ENCODE measurements at places on chromosomes 16 and 17.

- no peak for DNase-seq
These were observed 8.8 kb downstream of the TBX2 start for GRCh38 chr17:61408151-61409041.

- peak; percentile 70 for DNase-seq
These were observed 26.2 kb downstream of the ANKRD40 start for GRCh38 chr17:50681263-50682200.

GRCh38 chr17:44979426-44979995 lies 11.4 kb upstream of the C1QL1 start:
- peak; percentile 44 for DNase-seq

DNA sequence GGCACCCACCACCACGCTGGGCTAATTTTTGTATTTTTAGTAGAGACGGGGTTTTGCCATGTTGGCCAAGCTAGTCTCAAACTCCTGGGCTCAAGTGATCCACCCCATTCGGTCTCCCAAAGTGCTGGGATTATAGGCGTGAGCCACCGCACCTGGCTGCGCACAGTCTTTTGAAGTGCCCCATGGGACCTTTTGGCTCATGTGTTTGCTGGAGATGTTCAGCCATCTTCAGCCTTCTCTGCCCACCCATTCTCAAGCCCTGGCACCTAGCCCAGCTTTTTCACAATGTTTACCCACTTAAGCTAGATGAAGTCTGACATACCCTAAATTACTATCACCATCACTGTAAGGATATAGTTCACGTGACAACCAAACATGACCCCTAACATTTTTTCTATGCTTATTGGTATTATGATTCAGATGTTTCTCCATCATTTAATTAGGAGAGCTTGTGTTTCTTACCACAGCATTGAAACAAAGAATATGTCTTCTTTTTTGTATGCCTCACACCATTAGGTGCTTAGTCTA lies 32.3 kb downstream of the PECAM1 start:
- DNase-seq: peak; percentile 74

- DNase-seq: no peak
These were observed 2.9 kb downstream of the IRF8 start for GRCh38 chr16:85901773-85902365.

DNA sequence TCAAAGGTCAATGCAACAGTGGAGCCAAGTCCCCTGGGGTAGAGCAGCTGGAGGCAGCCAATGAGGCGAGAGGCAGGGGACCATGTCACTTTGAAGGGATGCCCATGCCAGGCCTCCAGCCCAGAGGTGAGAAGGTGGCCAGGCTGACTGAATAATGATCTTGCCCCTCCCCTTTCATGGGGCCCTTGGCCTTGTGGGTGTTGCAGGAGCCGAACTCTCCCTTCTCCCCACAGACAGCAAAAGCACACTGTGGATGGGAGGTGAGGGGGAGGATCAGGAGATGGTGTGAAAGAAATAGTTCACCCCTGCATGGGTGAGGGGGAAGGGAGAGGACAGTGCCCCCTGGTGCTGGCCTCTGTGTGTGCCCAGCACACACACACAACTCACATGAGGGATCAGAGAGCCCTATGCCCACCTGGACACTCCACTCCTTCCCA lies 15.8 kb upstream of the TBX21 start:
- DNase-seq: no peak

DNA sequence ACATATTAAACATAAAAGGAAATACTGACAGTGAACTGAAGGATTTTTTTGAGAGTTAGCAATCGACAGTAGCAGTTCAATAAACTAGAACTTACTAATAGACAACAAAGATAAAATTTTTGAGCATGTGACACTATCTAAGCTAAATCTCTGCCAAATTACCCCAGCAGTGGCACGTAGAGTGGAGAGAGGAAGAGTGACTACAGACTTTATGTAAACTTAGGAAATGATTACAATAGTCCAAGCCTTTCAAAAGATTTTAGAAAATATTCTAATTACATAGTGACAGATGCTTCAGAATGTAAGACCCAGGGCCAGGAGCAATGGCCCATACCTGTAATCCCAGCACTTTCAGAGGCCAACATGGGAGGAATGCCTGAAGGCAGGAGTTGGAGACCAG lies 52.4 kb downstream of the CFDP1 start:
- DNase-seq: no peak

GRCh38 chr17:28982131-28982793 lies 23.6 kb downstream of the SEZ6 start:
- no peak for DNase-seq

DNA sequence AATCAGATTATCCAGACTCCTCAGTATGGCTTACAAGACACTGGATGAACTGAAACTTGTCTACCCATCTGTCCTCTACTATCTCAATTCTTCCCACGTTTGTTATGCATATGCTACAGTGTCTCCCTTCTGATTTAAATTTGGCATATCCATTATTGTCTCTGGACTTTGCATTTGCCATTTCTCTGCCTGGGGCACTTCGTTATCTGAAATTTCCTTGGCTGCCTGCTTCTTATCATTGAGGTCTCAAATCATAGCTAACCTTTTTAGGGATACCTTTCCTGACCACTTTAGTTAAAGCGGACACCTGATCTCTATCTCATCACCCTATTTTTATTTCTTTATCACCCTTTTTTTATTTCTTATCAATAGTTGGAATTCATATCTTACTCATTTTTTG lies 853.4 kb downstream of the KCNJ2 start:
- no peak for DNase-seq

GRCh38 chr16:20683812-20684211 lies 13.7 kb downstream of the ACSM1 start:
- no peak for DNase-seq

GRCh38 chr17:39057701-39058206 lies 90.6 kb upstream of the FBXO47 start:
- DNase-seq: peak; percentile 15

DNA sequence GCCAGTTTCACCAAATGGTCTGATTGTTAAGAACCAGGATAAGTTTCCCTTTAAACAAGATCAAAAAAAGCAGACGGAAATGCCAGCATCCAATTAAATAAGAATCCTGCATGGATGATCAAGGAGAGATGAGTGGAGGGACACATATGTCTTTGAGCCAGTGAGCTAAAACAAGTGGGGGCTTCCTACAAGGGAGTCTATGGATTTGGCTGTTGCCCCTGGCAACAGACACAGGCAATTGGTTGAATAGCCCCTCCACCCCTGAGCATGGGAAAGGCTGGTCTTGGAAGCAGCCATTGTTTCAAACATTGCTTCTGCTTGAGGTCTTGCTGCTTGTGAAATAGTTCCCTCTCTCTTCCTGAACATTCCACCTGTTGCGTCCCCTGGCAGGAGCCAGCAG lies 374.7 kb upstream of the ERCC4 start:
- DNase-seq: no peak

- no peak for DNase-seq
These were observed 206.5 kb upstream of the GOT2 start for GRCh38 chr16:58940609-58941008.

- peak; percentile 27 for DNase-seq
These were observed 2.0 kb downstream of the HOXB8 start for GRCh38 chr17:48612854-48613691.

DNA sequence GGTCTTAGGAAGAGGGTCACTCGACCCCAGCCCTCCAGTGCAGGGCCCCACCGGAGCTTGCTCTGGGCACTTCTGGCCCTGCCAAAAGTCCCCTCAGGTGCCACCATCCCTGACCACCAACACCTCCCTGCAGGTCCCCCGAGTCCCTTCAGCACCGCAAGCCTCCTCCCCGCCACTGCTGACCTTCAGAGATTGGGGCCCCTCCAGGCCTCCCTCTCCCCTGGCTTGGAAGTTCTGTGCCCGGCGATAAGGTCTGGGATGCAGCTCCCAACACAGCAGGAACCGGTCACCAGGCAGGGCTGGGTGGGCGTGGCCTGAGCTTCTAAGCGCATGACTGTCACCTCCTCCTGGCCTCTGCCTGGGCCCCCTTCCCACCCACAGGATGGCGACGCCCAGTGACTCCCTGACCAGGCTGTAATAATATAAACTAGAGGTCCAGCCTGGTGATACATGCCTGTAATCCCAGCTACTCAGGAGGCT lies 11.2 kb downstream of the PIEZO1 start:
- DNase-seq: no peak

DNA sequence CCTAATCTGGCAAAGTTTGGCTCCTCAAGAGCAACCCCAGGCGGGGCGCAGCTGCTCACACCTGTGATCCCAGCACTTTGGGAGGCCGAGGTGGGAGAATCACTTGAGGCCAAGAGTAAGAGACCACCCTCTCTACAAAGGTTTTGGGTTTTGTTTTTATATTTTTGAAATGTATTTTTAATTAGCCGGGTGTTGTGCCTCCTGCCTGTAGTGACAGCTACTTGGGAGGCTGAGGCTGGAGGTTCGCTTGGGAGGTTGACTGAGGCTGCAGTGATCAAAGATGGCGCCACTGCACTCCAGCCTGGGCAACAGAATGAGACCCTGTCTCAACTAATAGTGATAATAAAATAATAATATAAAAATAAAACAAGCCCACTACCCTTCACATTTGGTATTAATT lies 756 bp upstream of the USP7 start:
- no peak for DNase-seq

DNA sequence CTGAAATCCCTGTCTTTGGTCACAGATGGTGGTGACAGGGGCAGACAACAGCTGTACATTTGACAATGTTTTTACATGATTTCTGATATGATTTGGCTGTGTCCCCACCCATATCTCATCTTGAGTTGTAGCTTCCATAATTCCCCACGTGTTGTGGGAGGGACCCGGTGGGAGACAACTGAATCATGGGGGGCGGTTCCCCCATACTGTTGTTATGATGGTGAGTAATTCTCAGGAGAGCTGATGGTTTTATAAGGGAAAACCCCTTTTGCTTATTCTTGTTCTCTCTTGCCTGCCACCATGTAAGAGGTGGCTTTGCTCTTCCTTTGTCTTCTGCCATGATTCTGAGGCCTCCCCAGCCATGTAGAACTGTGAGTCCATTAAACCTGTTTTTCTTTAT lies 353.9 kb downstream of the CPPED1 start:
- no peak for DNase-seq

DNA sequence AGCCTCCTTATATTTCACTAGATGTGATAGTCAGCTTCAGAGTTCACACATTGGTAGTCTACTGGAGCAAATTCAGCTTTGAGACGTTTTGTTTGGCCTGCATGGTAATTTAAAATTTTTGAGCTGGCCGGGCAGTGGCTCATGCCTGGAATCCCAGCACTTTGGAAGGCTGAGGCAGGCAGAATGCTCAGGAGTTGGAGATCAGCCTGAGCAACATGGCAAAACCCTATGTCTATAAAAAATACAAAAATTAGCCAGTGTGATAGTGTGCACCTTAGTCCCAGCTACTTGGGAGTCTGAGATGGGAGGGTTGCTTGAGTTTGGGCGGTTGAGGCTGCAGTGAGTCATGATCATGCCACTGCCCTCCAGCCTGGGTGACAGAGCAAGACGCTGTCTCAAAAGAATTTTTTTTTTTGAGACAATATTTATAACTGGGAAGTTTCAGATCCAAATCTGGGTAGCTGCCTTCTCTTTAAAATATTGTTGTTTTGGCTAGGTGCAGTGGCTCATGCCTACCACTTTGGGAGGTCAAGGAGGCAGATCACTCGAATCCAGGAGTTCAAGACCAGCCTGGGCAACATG lies 4.8 kb upstream of the BLMH start:
- DNase-seq: no peak

- DNase-seq: no peak
These were observed 118.8 kb downstream of the WWOX start for GRCh38 chr16:78218279-78218678.

DNA sequence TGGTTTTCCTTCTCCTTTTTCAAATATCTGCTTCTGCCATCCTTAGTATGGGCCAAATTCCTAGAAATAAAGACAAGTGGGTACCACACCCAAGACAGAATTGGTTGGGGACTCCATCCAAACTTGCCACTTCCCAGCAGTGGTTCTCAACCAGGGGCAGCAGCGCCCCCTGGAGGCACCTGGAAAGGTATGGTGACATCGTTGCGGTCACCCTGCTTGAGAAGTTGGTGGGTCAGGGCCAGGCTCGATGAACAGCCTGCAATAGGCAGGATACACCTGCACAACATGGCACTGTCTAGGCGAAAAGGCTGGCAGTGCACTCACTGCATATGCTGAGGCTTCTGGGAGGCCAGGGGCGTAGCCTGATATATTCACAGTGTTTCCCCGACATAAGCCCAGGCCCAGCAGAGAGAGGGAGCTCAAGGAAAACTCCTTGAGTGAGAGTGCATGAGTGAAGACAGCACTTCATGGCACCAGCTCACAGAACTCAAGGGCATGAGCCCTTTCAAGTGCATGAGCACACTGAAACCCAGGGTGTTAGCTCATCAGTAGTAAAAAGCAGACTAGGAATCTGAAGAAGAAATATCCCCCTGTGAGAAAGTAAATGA lies 57.7 kb downstream of the CMC2 start:
- DNase-seq: peak; percentile 0

DNA sequence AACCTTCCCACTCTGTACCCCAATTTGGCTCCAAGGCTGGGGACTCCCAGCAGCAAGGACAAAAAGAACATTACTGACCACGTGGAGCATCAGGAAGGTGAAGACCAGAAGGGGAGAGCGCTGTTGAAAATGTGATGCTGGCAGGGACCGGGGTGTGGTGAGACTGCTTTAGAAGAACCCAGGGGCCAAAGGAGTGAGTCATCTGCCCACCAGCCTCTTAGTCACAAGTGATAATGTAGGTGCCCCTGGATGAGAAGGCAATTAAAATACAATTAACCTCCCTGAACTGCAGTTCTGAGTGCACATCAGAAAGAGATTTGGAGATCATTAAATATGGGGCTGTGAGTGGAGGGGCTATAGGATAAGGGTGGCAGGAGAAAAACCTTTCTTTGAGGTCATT lies 366.6 kb upstream of the CCL2 start:
- no peak for DNase-seq

DNA sequence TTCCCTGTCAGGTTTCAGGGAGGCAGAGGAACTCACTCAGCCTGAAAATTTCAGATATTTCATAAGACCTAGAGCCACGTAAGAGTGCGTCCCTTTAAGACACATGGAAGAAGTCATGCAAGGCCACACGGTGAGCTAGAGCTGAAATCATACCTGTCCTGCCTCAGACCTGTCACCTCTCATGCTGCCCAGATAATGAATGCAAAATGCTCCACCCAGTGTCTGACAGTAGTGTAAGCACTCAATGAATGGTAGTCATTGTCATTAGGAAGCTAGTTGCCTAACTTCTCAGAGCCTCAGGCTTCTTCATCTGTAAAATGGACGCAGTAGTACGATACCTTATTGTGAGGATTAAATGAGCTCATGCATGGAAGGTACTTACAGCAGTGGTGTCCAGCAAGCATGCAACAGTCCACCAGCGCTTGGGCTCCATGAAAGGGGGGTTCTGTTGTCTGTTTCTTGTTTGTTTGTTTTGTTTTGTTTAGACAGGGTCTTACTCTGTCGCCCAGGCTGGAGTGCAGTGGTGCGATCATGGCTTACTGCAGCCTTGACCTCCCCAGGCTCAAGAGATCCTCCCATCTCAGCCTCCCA lies 60.7 kb downstream of the WSB1 start:
- no peak for DNase-seq

- DNase-seq: no peak
These were observed 35.7 kb downstream of the CACNA1H start for GRCh38 chr16:1188432-1189189.

All from COR-L47 (cell line).